ENCODE measurements at places on chromosomes 4 and X.

DNA sequence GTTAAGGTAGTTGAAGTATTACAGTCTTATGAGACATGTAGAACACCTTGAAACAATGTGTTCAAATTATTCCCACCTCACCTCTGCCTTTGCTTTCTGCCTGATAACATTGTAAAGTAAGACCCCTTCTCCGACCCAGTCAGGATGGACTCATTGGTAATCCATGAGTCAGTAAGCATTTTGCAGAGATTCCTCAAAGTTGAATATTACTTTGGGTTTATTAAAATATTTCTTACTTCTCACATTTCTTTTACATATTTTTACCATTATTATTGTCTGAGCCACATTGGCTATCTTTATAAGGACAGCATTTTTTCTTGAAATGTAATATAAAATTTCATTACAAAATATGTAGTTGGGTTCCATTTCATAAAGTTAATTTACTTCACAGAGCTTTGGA, 201.6 kb downstream of the BMPR1B start:
- no peak for DNase-seq

- DNase-seq, result no peak
Observed at GRCh38 chr4:88964450-88964849, 92.5 kb downstream of the FAM13A start.

GRCh38 chrX:19661961-19662360, 146.7 kb upstream of the MAP3K15 start:
- DNase-seq, result no peak

- DNase-seq, result no peak
Observed at GRCh38 chr4:78205591-78205990, 148.5 kb downstream of the FRAS1 start.

DNA sequence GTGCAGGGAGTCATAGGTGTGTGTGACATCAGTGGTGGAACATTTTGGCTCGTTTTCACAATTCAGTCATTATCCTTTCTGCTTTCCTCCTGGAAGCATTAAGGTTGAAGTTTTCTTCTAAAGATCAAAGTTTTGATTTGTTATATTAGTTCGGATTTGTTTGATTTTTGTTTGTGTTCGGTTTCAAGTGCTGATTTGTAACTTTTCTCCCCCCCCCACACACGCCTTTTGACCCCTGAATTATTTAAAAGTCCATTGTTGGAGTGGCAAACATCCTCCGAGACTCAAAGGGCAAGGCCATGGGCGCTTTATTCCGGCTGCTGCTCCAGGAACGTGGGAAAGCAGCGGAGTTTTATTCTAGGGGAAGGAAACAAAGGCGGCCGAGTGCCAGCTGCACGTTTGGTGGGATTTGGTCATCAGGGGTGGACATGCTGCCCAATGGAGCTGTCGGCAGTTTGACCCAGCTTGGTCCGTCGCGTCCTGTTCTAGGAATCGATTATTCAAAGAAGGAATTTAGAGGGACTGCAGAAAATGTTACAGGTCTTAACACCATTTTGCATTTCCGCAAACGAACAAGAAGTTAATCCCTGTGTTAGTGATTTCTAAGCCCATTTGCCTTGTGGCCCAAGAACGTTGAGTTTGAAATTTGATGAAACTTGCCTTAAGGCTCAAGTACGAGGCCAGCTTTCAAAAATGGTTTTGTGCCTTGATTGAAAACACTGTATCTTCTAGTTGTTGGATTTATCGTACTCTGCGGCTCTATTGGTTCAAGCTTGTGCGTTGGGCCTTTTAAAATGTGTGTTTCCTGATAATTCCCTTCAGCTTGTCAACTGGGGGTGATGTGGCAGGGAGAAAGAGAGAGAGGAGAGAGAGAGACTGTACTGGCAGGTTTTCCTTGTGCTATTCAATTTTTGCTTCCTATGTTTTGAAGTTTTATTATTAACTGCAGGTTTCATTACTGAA, 565 bp upstream of the ZNF41 start:
- DNase-seq, result no peak

DNA sequence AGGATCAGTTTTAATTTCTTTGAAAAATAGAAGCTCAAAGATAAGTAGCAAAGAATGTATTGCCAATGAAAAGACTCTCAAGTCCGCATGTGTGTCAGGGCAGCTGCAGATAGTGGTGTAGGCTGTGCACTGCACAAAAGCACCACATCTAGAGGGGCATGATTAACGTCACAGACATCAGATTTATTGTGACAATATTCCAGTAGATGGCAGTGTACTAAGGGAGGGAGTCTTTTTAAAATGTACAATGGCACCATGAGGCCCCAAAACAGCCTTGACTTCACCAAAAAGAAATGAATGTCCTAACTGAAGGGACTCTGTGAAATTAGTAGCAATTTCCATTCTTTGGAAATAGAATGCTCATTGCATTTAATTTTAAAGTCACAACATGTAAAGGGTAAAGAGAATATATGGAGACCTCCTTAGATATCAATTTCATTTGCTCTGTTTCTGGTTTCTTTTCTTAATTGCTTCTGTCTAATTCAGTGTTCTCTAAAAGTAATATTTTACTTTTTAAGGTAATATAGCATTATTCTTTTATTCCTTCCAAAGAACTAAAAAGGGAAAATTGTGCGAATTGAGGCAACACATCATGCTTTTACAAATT, 98.4 kb downstream of the ZNF827 start:
- no peak for DNase-seq

DNA sequence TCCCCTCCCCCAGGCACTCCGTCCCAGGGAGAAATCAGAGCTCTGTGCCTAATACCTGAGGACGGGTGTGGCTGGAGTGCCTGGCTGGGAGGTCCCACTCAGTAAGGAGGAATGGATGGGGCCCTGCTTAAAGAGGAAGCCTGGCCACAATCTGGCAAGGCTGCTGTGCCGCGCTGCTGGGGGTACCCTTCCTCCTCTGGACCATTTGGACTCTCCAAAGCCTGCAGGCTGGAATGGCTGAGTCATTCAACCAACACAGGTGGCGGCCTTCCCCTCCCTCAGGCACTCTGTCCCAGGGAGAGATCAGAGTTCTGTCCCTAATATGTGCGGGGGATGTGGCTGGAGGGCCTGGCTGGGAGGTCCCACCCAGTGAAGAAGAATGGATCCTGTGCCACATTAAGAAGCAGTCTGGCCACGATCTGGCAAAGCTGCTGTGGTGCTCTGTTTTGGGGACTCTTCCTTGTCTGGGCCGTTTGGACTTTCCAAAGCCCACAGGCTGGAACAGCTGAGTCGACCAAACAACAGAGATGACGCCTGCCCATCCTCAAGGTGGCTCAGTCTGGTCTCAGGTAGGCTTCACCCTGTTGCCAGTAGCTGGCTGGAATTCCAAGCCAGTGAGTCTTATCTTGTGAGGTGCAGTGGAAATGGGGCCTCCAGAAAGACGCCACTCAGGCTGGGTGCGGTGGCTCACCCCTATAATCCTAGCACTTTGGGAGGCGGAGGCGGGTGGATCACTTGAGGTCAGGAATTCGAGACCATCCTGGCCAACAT, 127.3 kb upstream of the HUWE1 start:
- DNase-seq, result no peak

GRCh38 chr4:69490271-69490670, 5.4 kb downstream of the UGT2B4 start:
- DNase-seq, result no peak

DNA sequence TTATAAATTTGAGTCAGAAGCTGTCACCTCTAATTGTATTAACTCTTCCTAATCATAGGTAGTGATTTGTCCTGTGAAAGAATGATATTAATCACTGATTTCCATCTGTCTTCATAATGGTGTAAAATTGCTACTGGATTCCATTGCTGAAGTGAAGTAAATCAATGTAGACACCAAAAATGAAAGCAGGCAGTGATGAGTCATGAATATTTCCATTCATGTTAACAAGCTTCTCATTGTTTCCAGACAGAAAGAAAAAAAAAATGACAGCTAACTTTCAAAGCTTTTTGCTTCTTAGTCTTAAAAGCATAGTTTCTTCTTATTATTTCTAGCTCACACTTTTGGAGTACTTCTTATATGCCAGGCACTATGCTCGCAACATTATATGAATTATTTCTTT, 21.5 kb downstream of the FAM114A1 start:
- no peak for DNase-seq

DNA sequence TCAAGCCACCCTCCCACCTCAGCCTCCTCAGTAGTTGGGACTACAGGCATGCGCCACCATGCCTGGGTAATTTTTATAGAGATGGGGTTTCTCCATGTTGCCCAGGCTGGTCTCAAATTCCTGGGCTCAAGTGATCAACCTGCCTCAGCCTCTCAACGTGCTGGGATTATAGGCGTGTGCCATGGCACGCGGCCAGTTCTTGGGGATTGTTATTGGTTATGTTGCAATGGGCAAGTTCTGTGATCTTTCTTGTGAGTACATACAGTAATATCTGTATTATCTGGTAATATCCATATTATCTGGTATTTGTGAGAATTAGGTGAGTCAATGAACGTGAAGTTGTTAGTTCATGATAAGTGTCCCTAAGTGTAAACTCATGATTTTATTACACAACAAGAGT, 90.3 kb upstream of the TBL1X start:
- DNase-seq, result no peak

- DNase-seq, result no peak
Observed at GRCh38 chrX:10146346-10146745, 10.4 kb upstream of the CLCN4 start.

- DNase-seq, result no peak
Observed at GRCh38 chr4:168631241-168632162, 134.7 kb downstream of the PALLD start.

GRCh38 chrX:32150141-32150540, 1061.2 kb downstream of the DMD start:
- DNase-seq, result no peak

Measured in stimulated activated CD4-positive, alpha-beta T cell treated with anti-CD3 and anti-CD28 coated beads, Interleukin-15, amount 100 ng/mL, for 1 hour (primary cell).